ENCODE measurements at places on chromosomes 7 and 10. TPM values are rescaled to one million over a fixed set of nuclear protein-coding genes. Genes with fewer than 3 reads are reported as not detected.
A peak's percentile ranks its signal among the peaks of the same experiment; 100 is the strongest.

DNA sequence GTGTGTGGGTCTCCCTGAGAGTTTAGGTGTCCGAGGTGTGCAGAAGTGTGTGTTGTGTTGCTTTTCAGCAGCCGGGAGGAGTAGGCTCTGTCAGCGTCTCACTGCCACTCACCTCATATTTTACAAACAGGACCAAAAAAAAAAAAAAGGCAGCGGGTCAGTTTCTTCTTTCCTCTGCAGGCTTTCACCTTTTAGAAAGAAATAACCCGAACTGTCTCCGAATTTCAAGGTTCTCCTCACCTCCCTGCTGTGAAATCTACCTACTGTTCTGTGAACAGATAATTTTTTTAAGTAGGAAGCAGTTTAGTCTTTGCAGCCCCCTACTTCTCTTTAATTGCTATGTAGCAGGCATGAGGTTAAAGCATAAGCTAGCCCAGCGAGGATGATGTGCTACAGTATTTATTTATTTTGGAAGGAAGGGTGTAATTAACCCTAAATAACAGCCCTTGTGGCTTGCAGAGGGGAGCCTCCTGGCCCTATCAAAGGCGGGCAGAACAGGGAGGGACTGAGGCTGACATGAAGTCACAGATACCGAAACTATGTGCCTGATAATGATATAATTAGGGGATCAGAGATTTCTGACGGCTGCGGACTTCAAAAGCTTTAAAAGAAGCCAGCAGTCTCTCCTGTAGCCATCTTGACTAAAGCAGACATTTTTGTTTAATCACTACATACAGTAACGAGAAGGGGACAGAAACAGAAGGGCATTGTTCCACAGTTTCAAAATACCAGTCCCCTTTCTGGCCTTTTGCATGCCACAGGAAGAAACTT is 1.6 kb downstream of the BAMBI start:
- DNase-seq, result peak; percentile 39

DNA sequence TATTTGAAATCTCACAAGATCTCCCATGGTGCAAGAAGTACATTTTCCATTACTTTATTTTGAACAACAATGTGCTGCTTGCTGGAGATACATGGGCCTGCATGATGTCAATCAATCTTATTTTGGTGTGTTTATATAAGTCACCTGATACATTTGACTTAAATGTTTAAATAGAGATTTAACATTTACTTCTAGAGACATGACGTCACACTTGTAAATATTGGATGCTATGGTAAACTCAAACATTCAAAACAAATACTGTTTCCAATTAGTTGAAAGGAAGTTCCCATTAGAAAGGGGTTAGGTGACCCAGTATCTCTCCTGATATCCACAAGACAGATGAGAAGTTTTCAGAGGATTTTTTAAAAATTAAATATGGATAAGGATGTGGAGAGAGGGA is 214.5 kb downstream of the NSUN6 start:
- DNase-seq, result no peak

GRCh38 chr10:30284865-30285594 is 64.0 kb downstream of the MTPAP start:
- peak; percentile 43 for DNase-seq

DNA sequence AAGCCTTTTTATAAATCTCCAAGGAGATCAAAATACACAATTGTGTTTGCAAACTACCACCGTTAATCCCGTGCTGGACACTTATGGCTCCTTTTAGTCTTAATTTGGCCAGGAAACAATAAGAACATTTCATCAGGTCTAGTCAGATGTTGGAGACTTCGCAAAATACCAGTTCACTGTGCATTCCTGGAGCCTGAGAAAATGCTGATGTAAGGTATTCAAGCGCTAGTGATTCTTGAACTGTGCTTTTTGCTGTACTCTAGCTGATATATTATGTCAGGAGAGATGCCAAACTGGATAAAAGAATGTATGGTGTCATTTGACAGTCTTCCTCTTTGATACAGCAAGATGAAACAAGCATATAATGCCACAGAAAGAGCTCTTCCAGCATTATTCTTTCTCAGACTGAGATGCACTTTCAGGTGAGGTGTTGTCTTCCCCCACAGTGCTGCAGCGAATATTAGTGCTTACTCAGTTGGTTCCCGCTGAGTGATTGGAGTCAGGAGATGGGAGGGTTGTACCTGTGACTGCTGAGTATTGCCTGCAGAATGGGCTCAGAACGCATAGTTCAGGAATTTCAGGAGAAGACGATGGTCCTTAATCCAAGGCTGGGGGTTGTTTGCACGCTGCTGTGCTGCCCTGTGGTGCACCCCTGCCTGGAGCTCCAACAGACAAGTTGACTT is 59.2 kb downstream of the OGDH start:
- DNase-seq, result no peak

DNA sequence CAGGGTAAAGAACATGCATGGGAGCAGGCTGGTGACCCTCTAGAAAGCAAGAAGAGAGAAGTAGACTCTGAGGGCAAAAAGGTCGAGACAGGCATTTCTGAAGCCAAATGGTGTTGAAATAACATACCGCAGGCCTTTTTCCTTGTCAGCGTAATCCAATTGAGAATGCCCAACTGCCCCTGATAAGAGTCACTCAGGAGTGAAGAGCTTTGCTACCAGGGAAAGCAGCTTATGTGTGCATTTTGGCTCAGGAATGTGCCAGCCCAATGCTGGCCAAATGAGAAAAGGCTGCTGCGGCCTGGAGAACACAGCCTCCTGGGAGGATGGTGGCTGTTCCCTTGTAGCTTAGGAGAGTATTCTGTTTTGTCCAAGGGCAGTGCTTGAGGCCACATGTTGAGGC is 61.4 kb upstream of the NFKB2 start:
- DNase-seq, result no peak

The UBE2D1 gene
- 13.5 TPM for total RNA-seq

The TWIST1 gene
- total RNA-seq, result not detected

DNA sequence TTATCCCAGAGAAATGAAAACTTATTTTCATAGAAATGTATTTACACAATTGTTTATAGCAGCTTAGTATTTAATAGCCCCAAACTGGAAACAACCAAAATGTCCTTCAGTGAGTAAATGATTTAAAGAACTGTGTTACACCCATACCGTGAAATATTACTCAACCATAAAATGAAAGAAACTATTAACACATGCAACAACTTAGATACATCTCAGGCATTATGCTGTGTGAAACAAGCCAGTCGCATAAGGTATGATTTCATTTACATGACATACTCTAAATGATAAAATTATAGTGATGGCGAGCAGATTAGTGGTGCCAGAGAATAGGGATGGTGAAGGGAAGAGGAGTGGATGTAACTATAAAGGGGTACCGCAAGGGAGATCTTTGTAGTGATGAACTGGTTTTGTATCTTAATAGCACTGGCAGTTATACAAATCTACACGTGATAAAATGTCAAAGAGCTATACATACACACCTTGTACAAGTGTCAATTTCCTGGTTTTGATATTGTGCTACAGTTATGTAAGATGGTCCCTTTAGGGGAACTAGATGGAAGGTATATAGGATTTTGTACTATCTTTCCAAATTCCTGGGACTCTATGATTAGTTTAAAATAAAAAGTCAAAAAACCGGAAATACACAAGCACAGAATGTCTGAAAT is 40.5 kb downstream of the MACC1 start:
- DNase-seq, result no peak

DNA sequence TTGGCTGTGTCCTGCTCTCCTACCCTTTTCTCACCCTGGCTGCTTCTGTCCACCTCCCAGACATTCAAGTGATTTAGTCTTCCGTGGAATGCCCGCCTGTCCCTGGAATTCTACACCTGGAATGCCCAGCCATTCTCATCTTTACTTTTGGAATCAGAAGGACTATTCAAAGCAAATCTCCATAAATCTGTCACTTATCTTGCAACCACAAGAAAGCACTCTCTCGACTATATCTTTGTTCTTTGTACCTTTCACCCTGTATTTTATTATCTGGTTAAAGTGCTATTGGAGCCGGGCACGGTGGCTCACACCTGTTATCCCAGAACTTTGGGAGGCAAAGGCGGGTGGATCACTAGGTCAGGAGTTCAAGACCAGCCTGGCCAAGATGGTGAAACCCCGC is 79.3 kb upstream of the KMT2E start:
- DNase-seq, result no peak

GRCh38 chr10:113960617-113961181 is 83.0 kb upstream of the ADRB1 start:
- peak; percentile 33 for DNase-seq

GRCh38 chr7:136062625-136063325 is 85.6 kb upstream of the MTPN start:
- DNase-seq, result no peak

The AZGP1 gene
- total RNA-seq, result not detected

DNA sequence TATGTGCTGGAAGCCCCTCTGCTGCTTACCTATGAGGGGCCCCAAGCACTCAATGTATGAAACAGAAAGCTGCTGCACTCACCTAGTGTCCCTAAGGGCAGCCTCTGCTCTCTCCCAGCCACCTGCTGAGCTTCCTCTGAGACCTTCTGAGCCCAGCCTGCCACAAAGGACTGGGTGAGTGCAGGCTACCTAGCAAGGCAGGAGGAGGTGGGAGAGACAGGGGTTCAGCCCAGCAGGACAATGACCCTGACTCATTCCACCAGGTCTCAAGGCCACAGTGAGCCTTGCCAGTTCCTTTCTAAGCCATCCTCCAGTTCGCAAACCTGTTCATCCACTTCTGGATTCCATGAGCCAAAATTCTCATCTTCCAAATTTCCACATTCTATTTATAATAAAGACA is 16.3 kb downstream of the VOPP1 start:
- no peak for DNase-seq

DNA sequence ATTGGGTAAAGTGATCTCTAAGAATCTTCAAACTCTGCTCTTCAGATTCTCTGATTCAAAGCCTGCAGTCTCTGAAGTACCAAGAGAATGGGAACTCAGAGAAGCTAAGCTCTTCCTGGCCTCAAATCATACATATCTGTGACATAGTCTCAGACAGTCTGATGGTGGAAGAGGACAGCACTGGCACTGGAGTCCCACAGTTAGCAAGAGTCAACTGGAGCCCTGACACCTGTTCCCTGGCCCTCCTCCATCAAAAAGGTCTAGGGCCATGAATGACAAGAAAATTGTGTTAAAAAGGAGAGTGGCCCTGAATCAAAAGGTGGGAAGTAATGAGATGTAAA is 37.7 kb downstream of the PRSS2 start:
- DNase-seq, result no peak

GRCh38 chr7:108252177-108252576 is 122.0 kb upstream of the LAMB4 start:
- no peak for DNase-seq

DNA sequence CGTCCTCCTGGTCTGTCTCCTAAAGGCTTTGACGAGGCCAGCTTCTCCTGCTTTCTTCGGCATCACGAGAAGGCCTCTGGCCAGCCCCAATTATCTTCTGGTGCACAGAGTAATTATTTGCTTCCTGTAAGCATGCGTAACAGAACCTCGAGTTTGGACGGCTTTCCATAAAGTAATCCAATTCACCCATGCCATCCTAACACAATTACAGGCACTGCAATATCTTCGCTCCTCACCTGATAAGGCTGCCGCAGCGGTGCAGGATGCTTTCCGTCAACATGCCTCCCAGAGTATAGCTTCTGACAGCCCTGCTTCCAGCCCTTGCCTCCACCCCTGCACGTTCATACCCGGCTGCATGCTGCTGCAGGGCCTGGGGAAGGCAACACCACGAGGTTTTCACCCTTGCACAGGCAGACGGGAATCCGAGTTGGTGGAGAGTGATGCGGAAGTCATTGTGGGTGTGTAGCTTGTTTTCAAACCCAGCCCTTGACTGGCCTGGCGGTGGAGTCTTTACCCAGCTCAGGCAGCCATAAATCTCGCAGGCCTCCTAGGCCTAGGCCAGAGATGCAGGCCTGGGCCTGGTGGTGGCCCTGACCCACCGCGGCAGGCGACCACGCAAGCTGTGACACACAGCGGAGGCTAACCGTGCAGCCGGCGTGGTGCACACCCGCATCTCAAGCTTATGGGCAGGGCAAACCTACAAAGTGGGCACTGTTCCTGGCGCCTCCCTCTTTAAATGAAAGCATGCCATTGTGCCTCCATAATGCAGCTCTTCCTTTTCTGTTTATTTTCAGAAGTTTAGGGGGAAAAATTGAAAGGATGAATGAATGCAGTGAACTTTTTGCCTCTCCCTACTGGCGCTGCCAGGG is 12.7 kb downstream of the EBF3 start:
- DNase-seq, result no peak
